Activated CD4-positive, alpha-beta memory T cell treated with anti-CD3 and anti-CD28 coated beads, Interleukin-2, amount 10 ng/mL, durations not matched to agents 7 days and 5 days (primary cell): ENCODE measurements at places on chromosomes 5 and 9. TPM values are rescaled to one million over a fixed set of nuclear protein-coding genes. Genes with fewer than 3 reads are reported as not detected.

The C5orf34 gene
- total RNA-seq, result 8.5 TPM

DNA sequence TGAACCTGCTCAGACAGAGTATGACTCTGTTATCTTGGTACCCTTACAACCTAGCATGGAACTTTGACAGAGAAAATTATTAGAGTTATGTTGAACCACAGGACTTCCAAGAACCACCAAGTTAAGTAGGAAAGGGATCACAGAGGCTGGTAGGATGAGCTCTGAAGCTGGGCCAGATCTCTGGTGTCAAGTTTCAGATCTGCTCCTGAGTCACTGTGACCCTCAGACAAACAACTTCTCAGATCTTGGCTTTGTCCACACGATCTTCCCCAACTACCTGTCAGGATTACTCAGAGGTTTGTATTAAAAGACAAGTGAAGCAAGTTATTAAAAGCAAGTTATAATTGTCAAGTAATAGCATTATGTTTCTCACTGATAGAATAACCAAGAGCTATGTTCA, 189.0 kb downstream of the SEC61B start:
- DNase-seq, result no peak

The FABP6 gene
- total RNA-seq, result not detected

The AK3 gene
- 34.0 TPM for total RNA-seq

The OBP2B gene
- total RNA-seq, result not detected

DNA sequence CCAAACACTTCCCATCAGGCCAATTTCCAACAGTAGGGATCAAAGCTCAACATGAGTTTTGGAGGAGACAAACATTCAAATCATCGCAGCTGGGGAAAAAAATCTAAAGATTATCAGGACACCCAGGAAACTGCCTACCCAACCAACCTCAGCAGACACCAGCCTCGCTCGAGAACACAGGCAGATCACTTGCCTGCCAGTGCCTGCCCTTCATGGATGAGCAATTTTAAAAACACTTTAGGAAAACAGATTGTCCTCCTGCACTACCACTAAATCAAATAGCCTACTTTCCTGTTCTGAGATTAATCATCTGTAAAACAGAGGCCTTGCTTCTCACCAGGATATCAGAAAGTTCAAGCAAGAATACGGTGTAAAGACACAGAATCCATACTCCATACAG, 14.7 kb upstream of the TMEM174 start:
- DNase-seq, result no peak

The NUTM2F gene
- total RNA-seq, result not detected

DNA sequence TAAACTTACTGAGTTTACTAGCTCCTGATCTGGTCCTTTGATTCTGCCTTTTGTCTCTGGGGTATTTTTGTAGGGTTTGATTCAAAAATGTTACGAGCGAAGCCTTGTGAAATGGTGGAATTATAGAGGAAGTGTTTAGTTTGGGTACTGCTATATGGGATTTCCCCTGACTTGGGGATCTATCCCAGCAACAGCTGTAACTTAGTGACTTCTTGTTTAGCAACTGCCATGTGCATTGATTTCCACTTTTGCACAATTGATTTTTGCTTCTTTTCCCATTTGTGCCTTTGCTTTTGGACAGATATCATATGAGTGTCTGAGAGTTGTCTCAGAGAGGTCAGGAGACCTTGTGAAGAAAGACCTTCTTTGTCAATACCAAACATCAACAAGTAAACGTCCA, 248.5 kb upstream of the DAP start:
- DNase-seq, result no peak

The IFNA1 gene
- total RNA-seq, result not detected

DNA sequence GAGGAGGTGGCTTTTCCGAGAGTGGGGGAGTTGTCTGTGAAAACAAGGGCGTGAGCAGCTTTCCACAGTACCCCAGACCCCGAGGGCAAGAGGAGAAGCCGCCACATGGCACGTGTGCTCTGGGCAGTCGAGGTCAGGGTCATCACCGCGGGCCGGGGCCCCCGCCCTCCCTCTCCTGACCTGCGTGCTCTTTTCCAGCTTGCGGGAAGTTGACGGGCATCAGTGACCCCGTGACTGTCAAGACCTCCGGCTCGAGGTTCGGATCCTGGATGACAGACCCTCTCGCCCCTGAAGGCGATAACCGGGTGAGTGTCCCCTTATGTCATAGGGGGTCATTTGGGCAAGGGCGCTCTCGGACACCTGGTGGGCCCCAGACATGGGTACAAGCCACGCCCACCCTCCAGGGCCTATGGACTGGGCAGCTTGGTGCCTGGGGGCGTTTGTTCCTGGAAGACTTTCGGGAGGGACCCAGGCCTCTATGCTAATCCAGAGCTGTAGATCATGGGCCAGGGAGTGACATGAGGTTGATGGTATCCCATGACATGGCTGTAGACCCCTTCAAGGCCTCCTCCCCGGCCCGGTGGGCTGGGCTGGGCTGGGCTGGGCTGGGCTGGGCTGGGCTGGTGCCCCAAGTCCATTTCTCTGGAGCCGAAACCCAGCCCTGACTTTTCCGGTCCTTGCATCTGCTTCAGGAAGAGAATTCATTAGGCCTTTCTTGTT, 19.2 kb downstream of the OLFM1 start:
- DNase-seq, result no peak

The PKN3 gene
- 5.6 TPM for total RNA-seq

The C9orf43 gene
- 0.40 TPM for total RNA-seq

The ANKHD1 gene
- 122 TPM for total RNA-seq

DNA sequence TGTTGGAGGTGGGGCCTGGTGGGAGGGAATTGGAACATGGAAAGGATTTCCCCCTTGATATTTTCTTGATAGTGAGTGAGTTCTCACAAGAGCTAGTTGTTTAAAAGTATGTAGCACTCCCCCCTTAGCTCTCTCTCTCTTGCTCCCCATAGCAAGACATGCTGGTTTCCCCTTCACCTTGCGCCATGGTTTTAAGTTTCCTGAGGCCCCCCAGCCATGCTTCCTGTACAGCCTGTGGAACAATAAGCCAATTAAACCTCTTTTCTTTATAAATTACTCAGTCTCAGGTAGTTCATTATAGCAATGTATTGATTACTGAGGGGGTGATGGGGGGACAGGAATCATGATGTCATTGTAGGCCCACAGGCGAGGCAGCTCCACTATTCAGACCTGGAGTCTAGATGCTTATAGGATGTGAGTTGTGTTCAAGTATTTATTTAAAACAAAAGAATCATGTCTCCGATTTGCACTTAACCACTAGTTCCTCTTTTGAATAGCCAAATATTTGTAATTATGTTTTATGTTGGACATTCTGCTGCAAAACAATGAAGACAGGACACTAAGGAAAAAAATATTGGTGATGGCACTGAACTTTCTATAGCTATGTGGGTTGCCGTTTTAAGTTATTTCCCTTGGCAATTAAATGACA, 156.6 kb downstream of the TMEM38B start:
- DNase-seq, result no peak

The SLC34A1 gene
- total RNA-seq, result 1.4 TPM

The ERP44 gene
- total RNA-seq, result 22.3 TPM

DNA sequence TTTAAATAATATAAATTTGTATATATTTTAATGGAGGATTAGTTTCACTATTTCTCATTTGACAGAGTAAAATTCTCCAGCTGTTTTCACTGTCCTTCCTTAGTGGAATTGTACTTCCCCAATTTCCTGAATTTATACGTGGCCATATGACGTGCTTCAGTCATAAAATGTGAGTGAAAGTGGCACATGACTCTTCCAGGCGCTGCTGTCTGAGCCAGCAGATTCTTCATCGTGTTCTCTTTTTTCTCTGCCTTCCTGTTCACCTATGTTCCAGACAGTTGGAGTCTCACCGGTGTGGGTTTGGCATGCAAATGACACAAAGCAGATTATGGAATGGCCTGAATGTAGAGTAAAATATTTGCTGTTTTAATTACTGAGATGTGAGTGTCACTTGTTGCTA, 684.1 kb downstream of the SEMA5A start:
- DNase-seq, result no peak

DNA sequence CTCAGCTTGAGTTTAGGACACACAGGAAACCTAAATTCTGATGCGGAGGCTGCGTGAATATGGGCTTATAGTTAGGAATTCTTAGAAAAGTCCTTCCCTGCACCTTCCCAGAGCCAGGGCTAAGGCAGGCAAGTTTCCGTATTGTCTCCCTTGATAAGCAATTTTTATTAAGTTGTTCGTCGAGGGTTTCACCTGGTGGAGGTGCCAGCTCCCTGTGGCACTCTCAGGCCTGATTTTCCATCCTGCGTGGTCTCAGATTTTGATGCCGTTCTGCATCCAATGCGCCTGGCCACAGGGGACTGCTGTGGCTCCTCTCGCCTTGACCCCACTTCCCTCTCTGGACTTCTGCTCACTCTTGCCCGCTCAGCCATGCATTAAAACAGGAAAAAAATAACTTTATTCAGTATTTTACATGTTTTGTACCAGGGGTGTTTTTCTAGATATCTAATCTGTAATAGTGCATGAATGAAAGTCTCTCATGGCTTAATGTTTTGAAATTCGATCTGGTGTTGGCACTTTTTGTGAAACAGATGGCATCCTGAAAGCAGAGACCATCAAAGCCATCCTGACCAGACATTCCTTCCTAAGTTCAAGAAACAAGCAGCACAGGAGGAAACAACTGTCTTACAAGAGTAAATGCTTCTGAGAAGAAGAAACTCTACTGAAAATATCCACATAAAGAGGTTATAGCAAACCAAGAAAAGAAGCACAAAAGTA, 50.7 kb downstream of the TRIP13 start:
- no peak for DNase-seq

The FREM1 gene
- not detected for total RNA-seq

The HBEGF gene
- total RNA-seq, result 67.9 TPM

The HRH2 gene
- total RNA-seq, result 13.4 TPM

The CER1 gene
- total RNA-seq, result not detected

DNA sequence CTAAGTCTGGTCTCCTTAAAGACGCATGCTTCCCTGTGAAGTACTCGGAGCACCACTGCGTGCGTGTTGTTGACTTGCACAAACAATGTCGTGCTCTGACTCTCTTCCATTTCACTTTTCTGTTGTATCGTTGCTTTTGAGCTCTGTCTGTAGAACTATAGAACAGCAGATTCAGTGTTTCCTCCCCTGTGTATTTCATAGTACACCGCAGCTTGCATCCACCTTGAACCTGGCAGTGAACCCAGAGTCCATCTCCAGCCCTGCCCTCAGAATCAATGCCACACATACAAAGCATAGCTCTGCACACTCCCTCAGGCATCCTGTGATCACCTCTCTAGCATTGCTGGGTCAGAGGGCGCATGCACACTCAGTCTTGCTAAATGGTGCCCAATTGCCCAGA, 37.2 kb upstream of the ADAMTS2 start:
- DNase-seq, result no peak

DNA sequence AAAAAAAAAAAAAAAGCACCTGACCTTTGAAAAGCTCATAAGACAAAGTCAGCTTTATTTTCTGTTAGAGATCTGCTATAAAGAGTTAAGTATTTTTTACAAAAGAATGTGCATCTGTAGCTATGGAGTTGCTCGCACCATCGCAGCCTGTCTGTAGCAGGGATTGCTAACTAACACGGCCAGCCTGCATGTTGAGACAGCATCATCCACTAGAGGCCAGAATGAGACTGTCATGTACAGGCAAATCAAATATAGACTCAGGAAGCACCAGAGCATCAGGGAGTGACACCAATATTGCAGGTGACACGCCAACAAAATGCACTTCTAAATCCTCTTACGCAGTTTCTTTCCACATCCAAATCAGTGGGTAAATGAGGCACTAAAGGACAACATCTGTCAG, 136.3 kb upstream of the RASEF start:
- no peak for DNase-seq
